ENCODE measurements at places on chromosomes 3 and 15.

GRCh38 chr3:74281705-74282104 is 332.8 kb downstream of the CNTN3 start:
- no peak for DNase-seq

GRCh38 chr3:152376351-152377183 is 107.8 kb downstream of the MBNL1 start:
- DNase-seq = no peak

DNA sequence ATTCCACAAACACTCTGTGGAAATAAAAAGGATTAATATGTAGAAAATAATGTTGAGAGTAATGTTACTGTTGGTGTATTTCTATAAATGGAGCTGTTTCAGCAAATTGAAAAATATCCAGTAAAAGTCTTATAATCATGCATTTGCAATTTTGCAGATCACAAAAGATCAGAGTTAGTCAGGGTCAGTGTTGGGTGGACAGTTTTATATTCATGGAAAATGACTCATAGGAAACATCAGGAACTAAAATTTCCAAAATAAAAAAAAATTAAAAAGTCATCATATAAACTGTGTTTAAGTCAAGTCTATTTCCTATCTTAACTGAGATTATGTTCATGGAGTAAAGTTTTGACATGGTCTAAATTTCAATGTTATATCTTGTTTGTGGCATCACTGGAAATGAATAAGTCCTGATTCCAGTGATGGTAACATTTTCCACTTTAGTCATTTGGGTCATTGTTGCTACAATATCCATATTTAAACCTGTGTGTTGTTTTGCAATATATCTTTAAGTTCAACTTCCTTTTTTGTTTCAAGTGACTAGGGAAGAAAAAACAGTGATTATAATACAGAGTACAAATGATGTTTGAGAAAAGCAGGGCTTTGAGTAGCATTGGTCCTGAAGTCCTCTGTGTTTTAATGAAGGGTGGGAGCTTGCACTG is 37.8 kb downstream of the MITF start:
- DNase-seq = no peak

- no peak for DNase-seq
Measured at GRCh38 chr15:27665002-27665401, 434.1 kb downstream of the OCA2 start.

DNA sequence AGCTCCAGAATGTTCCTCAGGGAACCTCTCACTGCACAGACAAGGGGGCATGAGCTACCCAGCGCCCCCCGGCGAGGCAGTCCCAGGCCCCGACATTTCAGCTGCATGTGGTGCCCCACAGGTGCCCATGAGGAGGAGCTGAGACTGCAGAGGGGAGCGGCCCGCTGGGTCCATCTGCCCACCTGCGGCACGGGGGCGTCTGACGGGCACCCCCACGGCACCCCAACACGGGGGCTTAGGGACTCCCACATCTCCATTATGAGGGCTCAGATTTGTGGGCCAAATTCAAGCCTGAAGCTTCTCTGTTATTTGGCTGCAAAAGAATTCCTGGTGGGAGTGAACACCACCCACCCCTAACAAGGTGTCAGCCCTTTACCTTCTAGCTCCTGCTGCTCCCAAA is 258.4 kb downstream of the UACA start:
- no peak for DNase-seq

GRCh38 chr3:29721789-29722188 is 440.9 kb downstream of the RBMS3 start:
- DNase-seq = no peak

GRCh38 chr3:112132975-112133448 is at the start of gene GCSAM:
GCSAM (minus strand) TSS chr3:112133248; CDS start chr3:112133120, 128 bp downstream.
- DNase-seq = peak; percentile 51

DNA sequence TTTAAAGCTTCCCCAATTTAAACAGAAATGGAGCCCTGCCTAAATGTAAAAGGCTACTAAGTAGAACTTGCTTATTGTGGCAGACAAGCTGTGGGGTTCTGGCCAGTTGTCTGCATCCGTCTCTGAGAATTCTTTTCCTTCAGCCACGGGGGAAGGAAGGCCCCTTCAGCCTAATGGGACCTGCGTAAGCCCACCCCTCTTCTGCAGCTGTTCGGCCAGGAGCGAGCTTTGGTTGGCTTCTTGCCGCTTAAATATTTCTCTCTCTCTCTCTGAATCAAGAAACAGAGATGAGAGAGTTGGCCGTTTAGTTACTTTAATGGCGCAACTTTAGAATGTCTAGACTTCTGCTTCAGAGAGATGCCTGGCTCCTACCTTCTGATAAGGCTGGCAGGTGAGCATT is 151.7 kb upstream of the PROK2 start:
- no peak for DNase-seq

DNA sequence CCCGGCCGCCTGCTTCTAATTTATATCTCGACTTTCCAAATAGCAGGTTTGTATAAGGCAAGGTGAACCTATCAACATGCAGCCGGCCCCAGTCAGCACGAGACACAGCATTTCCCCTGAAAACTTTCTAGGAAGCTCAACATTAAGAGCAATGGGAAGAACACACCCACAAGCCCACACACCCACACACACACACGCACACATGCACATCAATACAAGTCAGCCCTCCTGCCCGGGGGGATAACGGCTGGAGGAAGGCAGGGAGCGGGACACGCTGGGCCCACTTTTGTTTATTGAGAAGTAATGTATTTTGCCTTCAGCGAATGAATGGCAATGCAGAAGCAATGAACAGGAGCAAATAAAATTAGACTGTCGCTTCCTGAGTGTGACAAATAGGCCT is 83.5 kb downstream of the PCSK6 start:
- no peak for DNase-seq

- DNase-seq = no peak
Measured at GRCh38 chr15:81941479-81941878, 104.3 kb downstream of the MEX3B start.

DNA sequence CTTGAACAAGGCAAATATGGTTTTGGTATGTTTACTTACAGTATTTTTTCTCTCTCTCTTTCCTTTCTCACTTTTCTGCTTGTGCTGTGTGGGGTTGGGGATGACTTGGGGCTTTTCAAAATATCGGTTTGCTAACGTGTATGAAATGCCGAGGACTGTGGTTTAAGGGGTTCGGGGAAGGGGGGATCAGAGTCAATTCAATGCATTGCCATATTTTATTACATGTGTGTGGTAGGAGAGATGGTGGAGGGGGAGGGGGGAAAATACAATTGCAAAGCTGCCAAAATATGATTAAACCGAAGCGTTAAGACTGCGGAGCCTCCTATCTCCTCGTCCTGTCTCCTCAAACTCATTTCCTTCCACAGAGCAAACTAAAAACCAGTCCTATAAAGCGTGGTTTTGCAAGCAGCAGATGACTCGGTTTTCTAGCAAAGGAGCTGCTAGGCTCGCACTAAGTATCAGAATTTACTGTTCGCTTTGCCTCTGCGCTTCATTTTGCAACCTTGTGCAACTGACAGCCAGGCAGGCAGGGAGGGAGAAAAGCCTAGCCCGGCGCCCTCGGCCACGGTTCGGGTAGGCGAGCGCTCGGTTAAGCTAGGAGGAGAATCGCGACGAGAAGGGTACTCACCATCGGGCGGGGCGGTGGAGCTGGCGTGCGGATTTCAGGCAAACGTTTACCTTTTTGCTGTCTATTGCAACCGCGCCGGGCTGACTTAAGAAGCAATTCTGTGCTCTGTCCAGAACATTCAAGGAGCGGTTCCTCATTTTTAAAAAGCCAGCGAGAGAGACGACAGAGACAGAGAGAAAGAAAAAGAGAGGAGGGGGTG is 4.0 kb upstream of the NR2F2 start:
- DNase-seq = no peak

GRCh38 chr3:68287101-68287500 is 632.7 kb upstream of the SUCLG2 start:
- DNase-seq = no peak

DNA sequence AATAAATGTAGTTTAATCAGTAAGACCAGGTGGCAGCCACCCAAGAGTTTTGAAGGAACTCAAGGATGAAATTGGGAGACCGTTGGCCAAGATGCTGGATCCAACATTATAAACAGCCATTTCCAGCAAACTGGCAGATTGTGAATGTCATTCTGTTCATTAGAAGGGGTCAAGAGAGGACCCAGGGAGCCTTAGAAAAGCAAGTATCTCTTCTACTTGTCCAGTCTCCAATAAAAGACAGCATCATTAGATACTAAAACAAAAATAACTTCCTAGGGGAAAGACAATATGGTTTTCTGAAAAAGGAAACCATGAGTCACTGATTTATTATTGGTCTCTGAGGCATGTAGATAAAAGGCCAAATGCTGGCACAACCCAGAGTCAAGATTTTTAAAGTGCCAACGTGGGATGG is 67.9 kb downstream of the GADL1 start:
- no peak for DNase-seq

DNA sequence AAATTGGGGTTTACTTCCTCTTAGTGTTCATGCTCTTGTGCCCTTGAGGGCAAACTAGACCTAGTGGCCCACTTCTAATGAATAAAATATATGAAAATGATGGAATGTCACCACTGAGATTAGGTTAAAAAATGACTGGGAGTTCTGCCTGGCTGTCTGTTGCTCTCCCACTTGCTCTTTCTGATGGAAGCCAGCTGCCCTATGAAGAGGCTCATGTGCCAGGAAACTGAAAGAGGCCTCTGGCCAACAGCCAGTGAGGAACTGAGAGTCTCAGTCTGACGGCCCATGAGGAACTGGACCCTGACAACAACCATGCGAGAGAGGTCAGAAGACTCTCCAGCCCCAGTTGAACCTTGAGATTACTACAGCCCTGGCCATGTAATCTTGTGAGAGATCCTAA is 107.1 kb upstream of the FHIT start:
- no peak for DNase-seq

DNA sequence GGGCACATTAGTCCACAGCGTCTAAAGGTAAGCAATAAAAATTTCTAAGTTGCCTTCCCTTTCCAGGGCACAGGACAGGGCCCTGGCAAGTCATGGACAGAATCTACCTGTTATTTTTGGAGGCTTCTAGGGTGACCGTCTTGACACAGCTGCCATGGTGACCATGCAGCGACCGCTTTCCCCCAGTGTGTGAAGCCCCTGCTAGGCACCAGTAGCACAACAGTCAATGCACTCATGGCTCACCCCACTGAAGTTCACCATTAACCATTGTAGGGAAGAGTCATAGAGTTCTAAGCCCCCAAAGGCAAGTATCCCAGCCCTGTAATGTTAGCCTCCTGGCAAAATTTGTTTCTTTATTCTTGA is 43.8 kb upstream of the SLCO2A1 start:
- no peak for DNase-seq

DNA sequence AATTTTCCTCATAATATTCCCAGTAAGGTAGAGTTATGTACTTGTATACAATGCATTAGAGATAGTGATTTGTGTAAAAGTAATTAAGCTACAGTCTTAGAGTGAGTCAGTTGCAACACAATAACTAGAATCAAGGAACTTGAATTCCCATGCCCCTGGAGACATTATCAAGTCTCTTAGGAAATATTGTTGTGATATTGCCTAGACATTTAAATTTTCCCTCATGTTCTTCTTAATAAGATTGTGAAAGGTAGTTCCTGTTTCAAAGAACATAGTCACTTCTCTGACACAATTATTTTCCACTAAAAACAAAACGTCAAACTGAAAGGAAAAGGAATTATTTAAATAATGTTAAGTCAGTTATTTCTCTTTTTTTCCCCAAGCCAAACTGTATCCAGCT is 13.0 kb upstream of the ATP1B3 start:
- DNase-seq = no peak

DNA sequence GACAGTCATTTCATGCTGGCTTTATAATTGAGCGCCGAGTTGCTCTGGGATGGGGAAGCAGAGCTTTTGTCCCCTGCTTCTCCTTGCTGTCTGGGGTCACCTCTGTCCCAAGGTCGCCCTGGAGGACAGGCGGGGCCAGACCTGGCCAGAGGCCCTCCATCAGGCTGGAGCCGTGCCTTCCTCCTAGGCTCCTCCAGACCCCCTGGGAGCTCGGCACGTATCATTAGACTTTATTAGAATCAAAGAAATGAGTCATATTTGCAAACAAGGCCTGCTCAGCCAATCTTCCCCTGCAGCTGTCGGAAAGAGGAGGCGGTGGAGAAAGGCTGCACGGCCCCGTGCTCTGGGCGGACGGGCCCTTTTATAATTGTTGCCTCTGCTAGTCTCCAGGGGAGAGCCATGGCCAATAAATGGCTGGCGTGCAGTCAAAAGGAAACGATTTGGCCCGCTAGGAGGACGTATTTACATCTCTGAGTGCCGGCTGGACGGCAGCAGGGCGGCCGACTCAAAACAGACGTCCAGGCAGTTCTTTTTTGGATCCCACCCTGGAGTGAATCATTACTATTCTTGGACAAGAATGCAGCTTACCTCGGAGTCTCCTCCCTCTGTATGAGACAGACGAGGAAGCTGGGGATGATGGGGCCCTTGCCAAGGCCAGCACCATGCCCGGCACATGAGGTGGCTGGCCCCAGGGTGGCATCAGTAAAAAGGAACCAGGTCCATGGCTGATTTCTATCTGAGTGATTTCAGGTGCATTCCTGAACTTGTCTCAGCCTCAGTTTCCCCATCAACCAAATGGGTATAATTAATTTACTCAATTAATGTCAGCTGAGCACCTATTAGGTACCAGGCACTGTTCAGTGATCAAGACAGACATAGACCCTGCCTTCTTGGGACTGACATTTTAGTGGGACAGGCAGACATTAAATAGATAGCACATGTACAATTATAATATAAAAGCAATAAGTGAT is 50.6 kb downstream of the SLC6A6 start:
- no peak for DNase-seq

- DNase-seq = no peak
Measured at GRCh38 chr3:25587526-25587925, 77.2 kb downstream of the TOP2B start.

DNA sequence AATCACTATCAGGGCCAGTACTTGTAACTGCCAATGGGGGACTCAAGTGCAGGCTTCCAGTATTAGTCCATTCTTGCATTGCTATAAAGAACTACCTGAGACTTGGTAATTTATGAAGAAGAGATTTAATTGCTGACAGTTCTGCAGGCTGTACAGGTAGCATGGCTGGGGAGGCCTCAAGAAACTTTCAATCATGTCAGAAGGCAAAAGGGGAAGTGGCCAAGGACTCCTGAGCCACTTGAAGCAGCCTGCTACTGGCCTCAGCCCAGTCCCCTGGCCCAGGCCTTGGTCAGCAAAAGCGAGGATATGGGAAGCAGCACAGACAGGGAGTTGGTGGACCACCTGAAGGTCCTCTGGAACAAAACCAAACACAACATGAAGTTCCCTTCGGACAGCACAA is 29.2 kb upstream of the OR5K1 start:
- DNase-seq = no peak

GRCh38 chr15:56739964-56740640 is 6.8 kb upstream of the ZNF280D start:
- no peak for DNase-seq
